ENCODE measurements at places on chromosomes 3 and 15. TPM values are rescaled to one million over a fixed set of nuclear protein-coding genes. Genes with fewer than 3 reads are reported as not detected.

- no peak for DNase-seq
Observed at GRCh38 chr15:63283126-63283525, 5.7 kb downstream of the APH1B start.

DNA sequence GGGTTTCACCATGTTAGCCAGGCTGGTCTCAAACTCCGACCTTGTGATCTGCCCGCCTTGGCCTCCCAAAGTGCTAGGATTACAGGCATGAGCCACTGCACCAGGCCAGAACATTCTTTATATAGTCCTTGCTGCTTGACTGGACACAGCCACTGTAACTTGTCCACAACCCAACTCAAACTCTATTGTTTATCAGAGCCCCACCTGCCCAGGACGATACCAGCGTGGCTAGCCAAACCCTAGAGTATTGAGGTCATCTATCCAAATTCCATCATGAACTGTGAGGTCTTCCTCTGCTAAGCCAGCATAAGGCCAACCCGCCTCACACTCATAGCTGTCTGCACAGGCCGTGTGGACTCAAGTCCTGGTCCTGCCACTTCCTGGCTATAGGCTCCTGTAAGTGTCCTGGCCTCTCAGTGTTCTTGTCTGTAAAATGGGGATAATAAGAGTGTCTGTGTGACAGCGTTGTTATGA, 63.9 kb downstream of the DAPK2 start:
- no peak for DNase-seq

DNA sequence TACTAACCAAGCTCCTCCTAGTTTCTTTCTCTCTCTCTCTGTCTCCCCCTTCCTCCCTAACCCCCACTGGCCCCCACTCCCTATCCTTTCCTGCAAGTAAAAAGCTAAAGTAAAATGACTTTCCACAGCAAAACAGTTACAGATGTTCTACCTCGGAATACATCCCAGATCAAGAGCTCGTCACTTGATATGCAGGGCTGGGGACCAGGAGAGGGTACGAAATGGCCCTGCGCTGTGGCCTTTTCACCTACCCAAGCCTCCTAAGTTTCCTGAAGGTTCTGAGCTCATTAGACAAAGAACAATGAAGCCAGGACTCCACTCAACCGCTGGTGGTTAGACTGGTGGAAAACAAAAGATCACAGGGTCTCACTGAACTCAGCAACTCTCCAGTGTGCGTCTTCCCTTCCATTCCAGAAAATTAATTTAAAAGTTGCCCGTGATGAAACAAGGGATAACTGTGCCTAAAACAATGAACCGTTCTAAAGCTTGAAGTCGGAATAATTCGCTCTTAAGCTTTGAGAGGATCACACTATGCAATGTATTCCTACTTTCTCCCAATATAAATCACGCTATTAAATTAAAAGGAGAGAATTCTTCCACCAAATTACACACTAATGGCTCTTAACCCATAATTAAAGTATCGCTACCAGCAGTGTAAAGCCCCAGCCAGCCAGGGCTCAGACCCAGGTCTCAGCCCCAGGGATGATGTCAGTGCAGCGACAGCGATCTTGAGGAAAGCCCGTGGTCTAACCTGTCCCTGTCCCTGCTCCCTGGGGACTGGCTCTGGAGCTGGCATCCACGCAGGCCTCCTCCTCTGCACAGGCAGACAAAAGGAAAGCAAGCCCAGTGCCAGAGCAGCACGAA, 5.0 kb downstream of the VGLL4 start:
- peak; percentile 44 for DNase-seq

DNA sequence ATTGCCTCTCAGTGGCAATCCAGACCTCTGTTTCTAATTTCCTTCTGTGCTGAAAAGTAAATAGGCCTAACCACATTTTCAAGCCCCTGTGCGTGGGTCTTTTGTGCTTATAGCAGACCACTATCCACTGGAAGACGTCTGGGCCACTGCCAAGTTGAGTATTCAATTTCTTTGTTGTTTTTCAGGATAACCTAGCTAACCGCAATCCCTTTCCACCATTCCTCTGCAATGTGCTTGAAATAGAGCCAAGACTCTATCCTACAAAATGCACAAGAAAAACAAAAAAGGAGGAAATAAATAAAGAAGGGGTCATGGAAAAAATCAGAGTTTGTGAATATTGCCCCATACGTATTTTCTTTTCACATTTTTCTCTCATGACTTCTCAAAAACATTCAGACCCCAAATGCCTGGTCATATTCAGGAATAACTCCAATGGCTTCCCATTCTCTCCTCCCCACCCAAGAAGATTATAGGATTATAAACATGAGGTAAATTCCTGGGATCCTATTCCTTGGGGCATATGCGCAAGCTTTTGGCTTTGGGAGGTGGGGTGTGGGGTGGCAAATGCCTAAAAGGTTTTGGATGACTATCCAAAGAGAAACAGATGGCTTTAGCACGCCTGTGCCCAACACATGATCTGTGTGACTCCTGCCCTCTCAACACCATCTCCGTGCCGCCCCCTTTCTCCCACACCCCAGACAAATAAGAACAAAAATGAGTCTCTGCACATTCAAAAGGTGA, 217.9 kb upstream of the THBS1 start:
- DNase-seq = no peak

- peak; percentile 50 for DNase-seq
Observed at GRCh38 chr3:122921791-122922651, 105.5 kb downstream of the SEMA5B start.

DNA sequence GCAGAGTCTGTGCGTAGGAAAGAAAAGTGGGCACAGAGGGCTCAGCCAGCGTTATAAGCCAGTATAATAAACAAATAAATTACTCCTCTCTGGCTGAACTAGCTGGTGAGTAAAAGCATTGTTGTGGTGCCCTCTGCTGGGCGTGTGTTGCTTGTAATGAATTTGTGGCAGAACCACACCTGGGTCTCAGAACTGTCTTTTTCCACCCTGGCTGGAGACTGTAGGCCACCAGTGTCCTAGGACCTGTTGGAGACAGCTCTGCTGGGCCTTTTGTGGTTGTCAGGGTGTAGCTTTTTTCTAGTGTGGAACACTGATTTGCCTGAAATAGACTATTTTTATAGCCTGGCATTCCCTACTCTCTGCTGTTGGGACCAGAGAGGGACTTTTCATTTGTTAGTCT, 130.5 kb upstream of the EIF1B start:
- peak; percentile 81 for DNase-seq

GRCh38 chr3:98573181-98573728, 20.2 kb downstream of the CPOX start:
- DNase-seq = no peak

- no peak for DNase-seq
Observed at GRCh38 chr15:95326431-95327182, 1003.9 kb upstream of the NR2F2 start.

GRCh38 chr3:111808439-111808838, 50.6 kb upstream of the PHLDB2 start:
- DNase-seq = no peak

GRCh38 chr15:20356444-20356910, 185.1 kb downstream of the GOLGA6L6 start:
- peak; percentile 30 for DNase-seq

DNA sequence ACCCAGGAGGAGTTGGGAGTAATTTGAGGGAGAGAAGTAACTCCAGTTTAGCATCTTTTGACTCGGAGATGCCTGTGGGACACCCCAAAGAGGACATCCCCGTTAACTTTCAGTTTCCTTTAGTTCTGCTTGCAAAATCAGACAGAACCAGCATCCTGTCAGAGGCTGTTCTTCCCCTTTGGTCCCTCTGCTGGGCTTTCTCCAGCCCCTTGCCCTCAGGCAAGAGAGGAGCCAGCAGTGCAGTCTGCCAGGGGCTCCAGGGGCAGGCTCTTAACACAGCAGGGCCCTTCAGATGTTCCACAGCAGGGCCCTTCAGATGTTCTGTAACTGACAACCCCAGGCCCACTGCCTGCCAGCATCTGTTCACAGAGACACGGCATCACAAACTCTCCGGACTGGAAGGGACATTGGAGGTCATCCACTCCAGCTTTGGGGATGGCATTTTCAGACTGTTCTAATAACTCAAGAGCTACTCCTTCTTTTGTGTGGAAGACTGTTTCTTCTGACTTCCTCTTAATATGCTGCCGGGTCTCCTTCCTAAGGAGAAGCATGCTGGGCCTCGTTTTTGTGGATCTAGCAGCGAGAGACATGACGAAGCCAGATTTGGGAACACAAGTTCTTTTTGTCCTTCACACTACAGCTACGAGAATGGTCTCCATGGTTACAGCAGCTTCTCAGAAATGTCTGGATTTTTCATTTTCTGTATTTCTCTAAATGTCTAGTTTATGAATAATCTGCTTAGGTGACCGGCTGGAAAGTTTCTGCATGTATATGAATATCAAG, 51.9 kb downstream of the KY start:
- DNase-seq = no peak

- DNase-seq = no peak
Observed at GRCh38 chr3:52490939-52491526, 4.1 kb upstream of the STAB1 start.

- DNase-seq = no peak
Observed at GRCh38 chr15:74631087-74631385, 15.4 kb downstream of the CLK3 start.

- no peak for DNase-seq
Observed at GRCh38 chr15:87753539-87753938, 503.0 kb downstream of the NTRK3 start.

GRCh38 chr3:86990734-86991481, at the start of gene VGLL3:
VGLL3 (minus strand) TSS chr3:86991149; CDS start chr3:86990743, 406 bp downstream.
- DNase-seq = peak; percentile 49

- DNase-seq = no peak
Observed at GRCh38 chr3:113231827-113232253, 20.5 kb downstream of the BOC start.

DNA sequence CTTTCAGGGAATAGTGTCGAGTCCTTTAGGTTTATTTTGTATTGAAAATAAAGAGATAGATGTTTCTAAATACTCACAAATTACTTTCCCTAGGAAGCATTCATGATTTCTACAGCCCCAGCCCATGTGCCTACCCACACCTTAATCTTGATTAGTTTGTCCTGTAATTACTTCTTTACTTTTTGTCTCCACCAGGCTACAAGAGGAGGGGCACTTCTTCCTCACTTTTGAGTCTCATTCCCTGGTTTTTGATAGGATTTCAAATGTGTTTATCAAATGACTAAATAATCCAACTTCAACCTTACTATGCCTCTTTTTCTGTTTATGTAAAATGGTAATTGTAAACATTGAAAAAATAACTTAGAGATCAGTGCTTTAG, 1.8 kb downstream of the PXK start:
- no peak for DNase-seq

DNA sequence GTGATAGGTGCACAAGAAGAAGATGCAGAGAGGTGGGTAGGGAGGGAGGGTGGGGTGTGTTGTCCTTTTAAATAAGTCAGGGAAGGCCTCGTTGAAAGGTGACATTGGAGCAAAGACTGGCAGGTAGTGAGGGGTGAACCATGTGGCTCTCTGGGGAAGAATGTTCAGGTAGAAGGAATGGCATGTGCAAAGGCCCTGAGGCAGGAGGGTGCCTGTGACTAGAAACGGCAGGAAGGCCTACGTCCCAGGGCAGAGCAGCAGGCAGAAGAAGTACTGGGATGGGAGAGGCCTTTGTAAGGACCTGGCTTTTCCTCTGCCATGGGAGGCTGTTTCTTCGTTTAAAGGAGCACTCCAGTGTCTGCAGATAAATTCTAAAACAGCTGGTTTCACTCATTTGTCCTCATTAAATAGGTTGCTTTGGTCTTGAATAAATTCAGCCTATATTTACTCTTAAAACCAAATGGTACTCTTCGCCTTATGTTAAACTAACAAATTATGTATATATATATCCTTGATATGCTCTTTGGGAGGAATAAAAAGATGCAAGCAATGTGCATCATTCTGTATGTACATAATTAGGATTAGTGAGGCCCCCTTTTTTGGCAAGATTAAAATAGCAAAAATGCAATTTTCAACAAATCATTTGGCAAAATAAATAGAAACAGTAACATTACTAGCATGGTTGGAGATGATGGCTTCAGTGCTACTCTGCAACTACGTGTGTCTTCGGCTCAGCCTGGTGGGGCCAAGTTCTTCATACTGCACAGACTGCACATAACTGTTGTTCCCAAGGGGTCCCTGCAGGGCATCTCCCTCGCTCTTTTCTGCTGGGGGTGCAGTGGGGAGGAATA, 151.4 kb downstream of the KLF13 start:
- DNase-seq = no peak

DNA sequence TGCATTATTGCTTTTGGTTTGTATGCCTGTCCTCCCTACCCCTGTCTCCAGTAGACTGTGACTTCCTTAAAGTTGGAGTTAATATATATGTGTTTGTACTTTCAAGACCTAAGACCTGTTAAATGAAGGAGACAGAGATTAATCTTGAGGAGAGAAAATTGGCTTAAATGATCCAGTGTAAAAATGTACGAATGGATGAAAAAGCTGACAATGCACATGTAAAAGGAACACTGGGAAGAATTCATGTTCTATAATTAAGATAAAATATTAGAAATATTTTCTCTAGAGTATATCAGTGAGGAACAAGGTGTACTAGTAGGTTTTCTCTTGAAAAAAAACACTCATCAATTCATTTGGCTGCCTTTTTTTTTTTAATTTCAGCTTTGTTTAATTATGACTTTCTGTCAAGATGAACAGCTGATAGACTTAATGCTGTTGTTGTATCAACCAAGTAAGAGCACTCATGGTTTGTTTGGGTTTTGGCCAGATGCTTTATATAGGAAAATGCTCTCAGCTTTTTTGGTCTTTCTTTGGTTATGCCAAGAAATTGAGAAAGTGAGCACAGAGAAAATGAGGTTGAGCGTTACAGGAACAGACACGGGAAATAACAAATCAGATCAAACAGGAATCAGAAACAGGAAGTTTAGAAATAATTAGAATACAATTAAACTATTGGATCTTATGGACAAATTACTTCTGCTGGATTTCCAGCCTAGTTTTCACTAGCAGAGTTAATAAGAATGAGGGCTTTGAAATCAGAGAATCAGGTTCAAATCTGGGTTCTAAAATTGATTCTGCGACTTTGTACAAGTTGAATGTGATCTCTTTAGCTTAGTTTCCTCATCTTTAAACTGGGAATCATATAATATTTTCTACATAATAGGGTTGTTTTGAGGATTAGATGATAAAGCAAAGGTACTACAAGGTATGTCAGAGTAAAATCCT, 38.3 kb upstream of the AADAC start:
- no peak for DNase-seq

DNA sequence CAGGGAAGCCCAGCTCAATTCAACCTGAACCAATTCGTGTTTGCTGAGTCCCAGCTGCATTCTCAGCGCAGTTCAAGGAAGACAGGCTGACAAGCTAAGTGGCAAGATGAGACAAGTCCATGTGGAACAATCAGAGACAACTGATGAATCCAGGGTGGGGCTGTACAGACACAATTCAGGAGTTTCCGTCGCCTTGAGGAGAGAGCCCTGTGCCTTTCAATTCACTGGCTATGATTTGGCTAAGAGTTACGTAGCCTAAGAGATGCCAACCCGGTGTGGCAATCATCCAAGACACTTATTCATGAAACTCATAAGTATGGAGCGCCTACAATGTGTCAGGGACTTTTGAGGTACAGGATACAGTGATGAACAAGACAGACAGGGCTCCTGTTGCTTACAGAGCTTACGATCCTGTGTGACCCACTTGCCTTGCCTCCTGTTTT, 15.5 kb upstream of the ZBED2 start:
- DNase-seq = no peak

Gene ARGFX
- not detected for total RNA-seq

Gene RAD51
- total RNA-seq = 0.58 TPM

Gene CHDH
- 8.2 TPM for total RNA-seq

Gene LYZL4
- not detected for total RNA-seq

Gene NR1D2
- 35.1 TPM for total RNA-seq

Gene TPRG1
- total RNA-seq = 9.0 TPM

Gene GOLGA6B
- not detected for total RNA-seq

Gene EOMES
- not detected for total RNA-seq

Gene CCRL2
- total RNA-seq = not detected

Gene ATOSA
- 46.1 TPM for total RNA-seq

Data from stomach (tissue), 19 donors.